ENCODE measurements at places on chromosomes 6 and 20.

GRCh38 chr6:53692172-53692571 lies 26.6 kb upstream of the KLHL31 start:
- no peak for DNase-seq

DNA sequence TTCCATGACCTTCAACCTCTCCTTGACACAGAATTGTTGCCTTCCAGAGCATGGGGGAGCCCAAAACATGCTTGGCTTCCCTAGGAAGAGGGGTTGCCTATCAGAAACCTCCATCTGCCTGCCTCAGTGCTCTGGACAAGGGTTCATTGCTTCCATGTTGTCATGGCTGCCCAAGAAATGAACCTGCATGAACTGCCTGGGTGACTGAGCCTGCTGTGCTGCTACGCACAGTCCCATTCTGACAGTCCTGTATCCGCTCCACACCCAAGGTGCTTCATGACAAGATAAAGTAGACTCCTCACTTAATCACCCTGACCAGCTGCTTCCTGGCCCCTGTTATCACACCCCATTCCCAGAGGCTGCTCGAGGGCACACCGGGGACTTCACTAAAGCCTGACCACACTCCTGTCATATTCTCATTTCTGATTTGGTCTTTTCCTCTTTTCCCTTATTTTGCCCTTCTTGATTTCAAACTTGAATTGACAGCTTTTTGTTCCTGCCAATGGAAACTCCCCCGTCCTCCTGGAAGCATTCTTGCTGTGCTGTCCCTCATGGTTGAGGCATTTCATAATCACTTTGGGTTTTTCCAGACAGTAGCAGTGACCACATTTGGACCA lies 31.9 kb downstream of the GMPR start:
- no peak for DNase-seq

- no peak for DNase-seq
Observed at GRCh38 chr6:73630401-73630800, 23.4 kb downstream of the SLC17A5 start.

GRCh38 chr20:2365091-2365490 lies 15.6 kb upstream of the TGM6 start:
- no peak for DNase-seq

DNA sequence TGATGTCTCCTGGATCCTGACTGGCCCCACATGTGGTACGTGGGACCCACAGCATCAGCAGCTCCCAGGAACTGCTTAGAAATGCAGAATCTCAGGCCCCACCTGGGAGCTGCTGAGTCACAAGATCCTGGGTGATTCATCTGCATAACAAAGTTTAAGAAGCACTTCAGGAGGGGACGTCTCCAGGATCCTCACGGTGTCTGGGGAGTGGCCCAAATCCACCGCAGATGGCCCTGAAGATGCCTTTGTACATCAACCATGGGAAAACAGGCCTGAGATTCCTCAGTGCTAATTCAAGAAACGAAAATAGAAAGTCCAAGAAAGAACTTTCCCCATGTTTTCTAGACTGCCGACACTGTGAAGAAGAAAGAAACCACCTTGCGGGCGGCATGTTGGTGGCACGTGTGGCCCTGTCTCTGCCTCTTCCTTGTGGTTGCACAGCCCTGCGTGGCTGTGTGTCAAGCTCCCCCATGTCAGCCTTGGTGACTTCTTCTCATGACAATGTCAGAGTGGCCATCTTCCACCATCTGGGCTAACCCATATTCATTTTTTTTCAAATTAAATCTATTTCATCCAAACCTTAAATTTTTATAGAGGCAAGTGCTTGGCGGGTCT lies 26.1 kb downstream of the RRBP1 start:
- DNase-seq = no peak

- no peak for DNase-seq
Observed at GRCh38 chr6:122422003-122422402, 22.6 kb downstream of the HSF2 start.

GRCh38 chr20:25504366-25505135 lies 80.8 kb downstream of the NINL start:
- DNase-seq = no peak

- no peak for DNase-seq
Observed at GRCh38 chr20:46232539-46232938, 75.8 kb downstream of the CDH22 start.

GRCh38 chr20:24779131-24779530 lies 169.9 kb upstream of the CST7 start:
- DNase-seq = no peak

DNA sequence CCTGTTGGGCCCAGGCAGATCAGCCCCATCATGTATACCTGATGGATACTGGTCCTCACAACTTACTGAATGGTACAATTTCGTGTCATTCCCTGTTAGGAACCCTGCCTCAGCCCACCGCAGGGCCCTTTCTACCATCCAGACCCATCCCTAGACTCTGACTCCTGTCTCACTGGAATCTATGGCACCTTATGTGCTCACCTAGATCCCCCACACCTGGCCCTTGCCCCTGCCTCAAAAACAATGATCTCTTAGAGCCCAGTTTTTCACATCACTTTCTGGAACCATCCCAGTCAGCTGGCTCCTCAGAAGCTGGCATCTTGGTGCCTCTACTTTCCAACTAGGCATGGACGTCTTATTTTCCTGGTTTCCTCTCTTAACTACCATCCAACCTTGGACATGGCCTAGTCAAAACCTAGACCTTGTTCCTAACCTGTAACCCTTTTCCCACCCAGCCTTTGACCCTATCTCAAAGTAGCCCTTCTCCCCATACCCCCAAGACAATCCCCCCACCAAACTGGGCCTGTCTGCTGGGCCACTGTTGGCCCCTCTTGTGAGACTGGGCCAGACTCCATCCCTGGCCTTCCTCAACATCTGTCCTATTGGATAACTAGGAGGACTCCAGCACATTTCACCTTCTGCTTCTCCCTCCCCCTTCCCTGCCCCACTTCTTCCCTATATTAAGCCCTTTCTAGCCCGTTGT lies 981 bp downstream of the HM13 start:
- DNase-seq = no peak

DNA sequence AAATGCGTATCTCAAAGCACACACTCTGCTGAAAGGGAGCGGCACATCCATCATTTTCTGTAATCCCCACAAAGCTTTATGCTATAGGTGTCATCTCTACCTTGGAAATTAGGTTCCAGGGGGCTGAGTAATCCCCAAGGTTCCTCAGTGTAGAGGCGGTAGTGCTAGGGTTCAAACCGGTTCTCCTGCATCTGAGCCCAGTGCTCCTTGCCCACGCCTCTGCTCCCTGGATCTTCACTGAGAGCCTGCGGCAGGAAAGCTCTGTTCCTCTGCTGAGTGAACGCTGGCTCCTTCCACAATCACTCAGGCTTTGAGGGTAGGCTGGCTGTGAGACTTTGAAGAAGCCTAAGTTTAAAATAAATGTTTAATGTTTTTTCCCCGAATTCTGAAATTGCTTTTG lies 24.9 kb downstream of the SLC22A23 start:
- no peak for DNase-seq

DNA sequence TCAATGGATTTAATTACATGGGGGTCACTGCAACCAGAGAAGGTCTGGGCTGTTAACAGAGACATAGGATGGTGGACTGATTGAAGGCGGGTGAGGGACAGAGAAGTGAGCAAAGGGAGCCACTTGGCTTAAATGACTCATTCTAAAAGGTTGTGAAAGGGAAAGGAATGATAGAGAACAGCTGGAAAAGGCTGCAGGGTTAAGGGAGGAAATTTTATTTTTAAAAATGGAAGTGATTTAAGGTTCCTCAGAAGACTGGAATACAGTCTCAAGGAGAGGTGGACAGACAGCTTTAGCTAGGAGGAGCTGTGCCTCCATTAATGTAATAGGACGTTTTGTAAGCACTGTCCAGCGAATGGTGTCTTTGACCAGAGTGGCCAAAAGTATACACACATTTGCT lies 46.7 kb downstream of the RGS17 start:
- DNase-seq = no peak

DNA sequence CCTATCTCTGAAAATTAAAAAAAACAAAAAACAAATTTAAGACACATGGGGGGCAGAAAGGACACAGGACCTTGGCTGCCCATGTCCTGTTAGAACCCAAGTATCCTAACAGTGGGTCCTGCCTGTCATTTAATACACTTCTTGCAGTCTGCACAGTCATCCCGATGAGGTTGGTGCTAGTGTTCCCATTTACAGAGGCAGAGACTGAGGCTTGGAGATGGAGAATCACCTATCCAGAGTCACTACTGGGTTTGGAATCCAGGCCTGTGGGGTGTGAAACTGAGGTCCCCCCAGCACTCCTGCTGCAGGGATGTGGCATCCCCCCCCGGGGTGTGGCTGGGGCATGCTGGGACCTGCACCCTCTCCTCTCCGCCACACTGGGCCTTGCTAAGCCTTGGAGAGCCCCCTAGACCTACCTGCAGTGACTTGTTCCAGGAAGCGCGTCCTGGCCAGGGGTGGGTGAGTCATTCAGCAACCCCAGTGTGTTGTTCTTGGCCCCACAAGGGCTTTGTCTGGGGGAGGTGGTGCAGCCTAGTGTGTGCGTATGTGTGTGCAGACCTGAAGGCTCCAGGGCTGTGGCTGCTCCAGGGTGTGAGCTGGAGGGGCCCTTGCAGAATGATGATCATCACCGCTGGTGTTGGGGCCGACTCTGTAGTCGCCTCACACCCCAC lies 49.7 kb downstream of the BCAS4 start:
- peak; percentile 18 for DNase-seq

DNA sequence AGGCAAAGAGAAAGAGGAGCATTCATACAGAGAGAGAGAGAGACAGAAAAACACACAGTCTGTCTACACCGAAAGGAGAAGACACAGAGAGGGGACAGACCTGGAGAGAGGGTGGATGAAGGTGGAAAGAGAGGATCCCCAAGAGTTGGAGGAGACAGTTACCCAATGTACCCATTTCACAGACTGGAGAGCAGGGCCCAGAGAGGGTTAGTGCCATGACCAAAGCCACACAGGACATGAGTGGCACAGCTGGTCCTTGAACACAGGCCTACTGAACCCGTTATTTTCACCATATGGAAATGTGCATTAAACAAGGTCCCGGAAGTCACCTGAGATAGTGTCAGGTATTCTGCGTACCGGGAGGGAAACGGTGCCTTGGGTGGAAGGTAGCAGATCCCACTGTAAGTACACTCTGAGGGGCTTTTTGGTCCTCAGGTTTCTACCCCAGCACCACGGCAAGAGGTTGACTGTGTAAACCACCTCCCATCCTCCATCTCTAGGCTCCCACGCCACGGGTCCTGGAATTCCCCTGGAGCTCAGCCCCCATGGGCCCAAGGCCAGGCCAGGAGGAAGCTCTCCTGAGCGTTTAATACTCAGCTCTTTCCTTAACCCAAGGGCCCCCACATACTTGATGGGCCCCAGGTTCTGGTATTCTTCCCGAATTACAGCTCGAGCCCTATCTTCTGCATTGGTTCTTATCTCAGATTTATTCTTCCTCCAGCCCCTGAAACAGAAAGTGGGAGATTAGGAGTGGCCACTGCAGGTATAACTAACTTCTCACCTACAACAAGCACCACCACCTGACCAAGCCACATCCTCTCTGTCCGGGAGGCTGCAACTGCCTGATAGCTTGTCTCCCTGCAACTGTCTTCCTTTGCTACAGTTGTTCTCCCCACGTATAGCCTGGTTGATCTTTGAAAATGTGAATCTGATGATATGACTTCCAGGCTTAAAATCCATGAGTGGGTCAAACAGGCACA lies 38.4 kb upstream of the OCSTAMP start:
- no peak for DNase-seq

DNA sequence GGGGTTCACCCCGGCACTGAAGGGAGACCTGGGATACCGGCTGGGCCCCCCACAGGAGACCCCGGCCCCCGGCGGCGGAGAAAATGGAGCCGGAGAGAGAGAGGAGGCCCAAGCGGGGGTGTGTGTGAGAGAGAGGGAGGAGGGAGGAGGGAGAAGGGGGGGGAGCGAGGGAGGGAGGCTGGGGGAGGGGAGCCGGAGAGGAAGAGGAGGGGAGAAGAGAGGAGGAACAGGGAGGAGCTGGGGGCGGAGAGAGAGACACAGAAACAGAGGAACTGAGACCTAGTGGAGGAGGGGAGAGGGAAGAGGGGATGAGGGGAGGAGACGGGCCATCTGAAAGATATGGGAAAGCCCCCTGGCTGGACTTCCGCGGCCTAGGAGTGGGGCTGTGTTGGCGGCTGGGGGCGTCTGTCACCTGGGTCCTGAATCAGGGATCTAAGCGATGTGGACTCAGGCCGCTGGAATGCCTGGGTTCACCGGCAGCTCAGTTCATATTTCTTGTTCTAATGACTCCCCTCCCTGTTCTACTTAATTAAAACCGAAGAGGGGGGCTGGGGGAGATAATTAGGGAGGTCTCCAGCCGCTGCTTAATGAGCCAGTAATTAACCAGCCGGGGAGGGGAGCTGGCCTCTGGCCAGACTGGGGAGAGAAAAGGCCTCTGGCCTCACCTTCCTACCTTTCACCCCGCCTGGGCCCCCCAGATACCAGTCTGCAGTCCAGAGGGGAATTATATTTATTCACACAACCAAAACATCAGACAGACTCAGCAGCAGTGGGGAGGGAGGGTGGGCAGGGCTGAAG lies at the start of gene PBX2:
Gene PBX2, minus strand, starts transcription at position 149 of the 798 bp plus-strand sequence. CDS start 287 bp downstream, outside the sequence.
- DNase-seq = peak; percentile 65

Data from stimulated activated CD4-positive, alpha-beta T cell treated with anti-CD3 and anti-CD28 coated beads, Interleukin-2, amount 100 ng/mL, for 48 hours (primary cell).